Stimulated activated CD8-positive, alpha-beta memory T cell treated with anti-CD3 and anti-CD28 coated beads, Interleukin-4, amount 100 ng/mL, for 1 hour (primary cell): ENCODE measurements at places on chromosomes 4 and X.

GRCh38 chrX:137748827-137749226 lies 182.9 kb downstream of the ZIC3 start:
- no peak for DNase-seq

DNA sequence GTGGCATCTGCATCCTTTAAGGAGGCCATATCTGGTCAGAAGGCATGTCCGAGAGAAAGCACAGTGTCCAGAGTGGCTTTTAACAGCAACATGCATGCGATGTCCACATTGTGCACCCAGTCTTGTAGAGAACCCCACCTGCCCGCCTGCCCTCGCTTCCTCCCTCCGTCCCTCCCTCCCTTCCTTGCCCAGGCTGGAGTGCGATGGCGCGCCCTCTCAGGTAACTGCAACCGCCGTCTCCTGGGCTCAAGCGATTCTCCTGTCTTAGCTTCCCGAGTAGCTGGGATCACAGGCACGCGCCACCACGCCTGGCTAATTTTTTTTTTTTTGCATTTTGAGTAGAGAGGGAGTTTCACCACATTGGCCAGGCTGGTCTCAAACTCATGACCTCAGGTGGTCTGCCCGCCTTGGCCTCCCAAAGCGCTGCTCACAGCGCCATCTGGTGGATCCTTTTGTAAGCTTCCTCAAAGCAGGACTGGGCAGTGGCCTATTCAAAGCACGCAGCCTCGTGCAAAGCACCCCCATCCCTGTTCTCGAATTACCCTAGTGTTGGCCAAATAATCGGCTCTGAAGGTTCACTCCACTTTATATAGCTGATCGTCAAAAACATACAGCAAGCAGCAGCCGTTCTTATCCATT lies 15.0 kb downstream of the BRCC3 start:
- DNase-seq = no peak

DNA sequence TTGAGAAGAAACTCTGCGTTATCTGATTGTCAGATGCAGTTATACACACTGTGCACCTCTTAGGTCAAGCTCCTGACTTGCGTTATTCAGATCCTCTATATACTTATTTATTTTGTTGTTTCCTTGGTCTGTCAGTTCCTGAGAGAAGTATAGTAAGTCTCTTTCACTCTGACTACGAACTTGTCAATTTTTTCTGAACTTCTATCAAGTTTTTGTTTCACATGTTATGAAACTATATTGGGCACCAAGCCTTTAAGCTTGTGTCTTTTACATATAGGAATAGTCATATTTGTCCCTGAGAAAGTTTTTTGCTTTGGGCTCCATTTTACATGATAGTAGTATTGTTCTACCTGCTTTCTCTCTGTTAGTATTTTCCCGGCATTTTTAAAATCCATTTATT lies 31.7 kb downstream of the ZNF275 start:
- no peak for DNase-seq

GRCh38 chrX:17403189-17403691 lies 28.2 kb downstream of the NHS start:
- DNase-seq = no peak

DNA sequence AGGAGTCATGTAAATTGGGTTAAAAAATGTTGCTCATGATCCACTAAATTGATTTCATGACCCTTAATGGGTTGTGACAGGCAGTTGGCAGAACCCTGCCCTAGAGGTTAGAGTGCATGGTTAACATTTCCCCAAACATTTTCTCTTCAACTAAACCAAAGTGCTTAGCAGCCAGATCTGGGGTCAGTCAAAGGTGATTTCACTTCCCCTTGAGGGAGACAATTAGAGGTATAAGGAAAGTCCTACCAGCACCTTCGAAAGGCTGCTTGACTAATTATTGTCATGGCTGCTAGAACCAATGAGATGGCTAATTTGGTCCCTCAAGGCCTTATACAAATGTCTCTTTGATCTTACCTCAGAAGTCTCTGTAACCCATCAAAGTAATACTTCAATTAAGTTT lies 30.9 kb upstream of the INTS6L start:
- no peak for DNase-seq

DNA sequence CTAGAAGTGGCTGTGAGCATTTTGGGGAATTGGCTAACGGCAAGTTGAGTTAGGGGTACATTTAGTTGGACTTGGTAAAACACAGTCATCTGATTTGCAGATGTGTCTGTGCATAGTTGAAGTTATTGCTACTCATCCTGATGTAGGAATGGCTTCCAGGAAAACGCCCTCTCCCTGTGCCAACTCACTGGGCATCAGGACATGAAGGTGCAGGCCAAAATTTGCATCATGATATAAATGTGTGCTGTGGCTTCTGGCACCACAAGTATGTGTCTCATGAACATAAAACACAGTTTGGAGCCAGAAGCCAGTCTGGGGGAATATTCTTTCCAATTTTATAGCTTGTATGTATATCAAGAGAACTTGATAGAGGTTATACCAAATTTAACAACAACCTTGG lies 54.2 kb upstream of the CBR4 start:
- DNase-seq = no peak

DNA sequence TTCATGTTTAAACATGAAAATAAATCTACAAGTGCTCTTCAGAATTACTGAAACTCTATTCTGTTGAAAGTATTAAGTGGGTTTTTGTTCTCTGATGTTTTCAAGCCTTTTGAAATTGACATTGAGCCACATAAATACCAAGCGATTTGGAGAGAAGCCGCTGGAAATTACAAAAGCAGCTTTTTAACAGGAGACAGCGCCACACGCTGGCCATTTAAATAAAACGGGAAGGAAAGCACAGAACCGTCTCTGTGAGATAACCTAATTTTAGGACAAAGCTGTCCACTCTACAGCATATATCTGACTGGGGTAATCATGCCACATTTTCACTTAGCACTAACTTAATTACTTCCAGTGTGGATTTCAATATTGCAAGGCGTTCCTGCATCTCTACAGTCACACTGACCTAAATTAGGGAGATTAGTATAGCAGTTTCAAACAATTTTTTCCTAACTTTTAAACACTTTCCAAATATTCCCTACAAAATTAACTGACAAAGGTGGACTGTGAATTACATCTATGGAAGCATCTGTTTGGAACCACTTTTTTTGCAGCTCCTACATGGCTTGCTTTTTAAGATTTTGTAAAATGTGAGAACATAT lies 6.8 kb upstream of the ANOS1 start:
- peak; percentile 1 for DNase-seq

DNA sequence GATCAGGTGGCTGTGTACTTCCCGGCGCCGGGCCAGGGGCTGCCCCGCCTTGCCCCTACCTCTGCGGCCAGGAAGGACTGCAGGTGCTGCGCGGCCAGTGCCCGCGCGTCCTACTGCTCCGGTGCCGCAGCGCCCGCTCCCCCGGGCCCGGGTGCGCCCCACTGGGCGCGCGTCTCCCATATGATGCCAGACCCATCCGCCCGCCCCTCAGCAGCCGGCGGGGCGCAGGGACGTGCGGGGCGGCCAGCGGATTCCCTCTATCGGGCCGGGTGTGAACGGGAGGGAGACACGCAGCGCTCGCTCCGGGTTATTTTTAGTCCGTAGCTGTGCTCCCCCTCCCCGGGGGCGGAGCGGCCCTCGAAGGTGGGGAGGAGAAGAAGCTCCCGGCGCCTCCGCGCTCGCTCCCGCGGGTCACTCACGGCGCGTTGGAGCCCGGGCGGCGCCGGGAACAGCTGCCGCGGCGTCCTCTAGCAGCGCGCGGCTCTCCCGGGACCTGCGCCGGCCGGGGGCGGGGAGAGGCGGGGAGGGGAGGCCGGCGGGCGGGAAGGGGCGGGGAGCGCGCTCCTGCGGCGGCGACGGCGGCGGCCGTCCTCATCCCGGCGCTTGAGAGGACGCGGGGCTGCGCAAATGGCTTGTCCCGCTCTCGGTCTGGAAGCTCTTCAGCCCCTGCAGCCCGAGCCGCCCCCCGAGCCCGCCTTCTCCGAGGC lies 103.6 kb downstream of the UCHL1 start:
- no peak for DNase-seq

GRCh38 chr4:4418676-4419390 lies 31.9 kb downstream of the NSG1 start:
- no peak for DNase-seq

DNA sequence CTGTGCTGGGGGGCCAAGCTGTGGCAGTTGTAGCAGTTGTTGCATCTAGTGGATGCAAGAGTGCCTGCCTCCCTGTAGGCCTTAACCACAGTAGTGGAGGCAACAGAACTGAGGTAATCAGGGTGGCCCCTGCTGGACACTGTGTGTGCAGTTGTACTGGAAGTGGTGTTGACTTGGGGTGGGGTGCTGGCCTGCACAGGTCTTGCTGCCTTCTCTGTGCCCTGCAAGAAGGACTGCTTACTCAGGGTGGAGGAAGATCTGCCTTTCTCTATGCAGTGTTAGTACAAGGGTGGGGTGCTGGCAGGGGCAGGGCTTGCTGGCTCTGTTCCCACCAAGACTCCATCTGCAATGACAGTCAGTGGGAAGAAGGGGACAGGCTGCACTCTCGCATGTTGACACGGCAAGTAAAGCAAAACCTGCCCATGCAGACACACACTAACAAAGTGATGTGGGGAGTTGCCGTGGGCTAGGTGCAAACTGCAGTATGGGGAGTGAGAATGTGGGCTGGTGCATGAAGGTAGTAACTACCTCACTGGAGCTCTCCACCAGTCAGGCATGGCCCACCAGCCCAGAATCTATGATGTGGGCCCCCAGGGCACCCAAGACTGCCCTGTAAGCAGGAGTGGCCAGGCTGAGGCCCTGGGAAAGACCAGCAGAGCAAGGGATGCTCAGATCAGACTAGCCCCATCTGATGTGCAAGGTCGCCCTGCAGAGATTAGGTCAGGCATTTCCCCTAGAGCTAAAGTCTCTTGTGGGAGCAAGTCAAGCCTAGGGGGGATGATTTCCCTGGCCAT lies 594.9 kb downstream of the TECRL start:
- DNase-seq = no peak

DNA sequence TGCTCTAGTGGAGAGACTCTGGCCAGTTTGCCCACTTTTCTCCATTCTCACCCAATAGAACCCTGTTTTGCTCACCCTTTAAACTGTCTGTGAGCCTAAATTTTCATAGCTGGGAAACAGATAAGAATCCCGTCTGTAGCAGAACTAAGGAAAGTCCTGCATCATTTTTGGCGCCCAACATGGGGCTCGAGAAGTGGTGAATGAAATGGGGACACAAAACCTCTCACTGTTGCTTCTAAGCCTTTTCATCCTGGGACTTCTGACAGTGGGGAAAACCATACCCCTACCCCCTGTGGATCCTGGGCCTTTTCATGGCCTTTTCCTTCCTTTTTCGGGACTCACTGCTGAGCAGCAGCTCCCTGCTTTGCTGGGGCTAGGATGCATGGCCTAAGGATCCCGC lies 189.9 kb downstream of the INPP4B start:
- DNase-seq = no peak

DNA sequence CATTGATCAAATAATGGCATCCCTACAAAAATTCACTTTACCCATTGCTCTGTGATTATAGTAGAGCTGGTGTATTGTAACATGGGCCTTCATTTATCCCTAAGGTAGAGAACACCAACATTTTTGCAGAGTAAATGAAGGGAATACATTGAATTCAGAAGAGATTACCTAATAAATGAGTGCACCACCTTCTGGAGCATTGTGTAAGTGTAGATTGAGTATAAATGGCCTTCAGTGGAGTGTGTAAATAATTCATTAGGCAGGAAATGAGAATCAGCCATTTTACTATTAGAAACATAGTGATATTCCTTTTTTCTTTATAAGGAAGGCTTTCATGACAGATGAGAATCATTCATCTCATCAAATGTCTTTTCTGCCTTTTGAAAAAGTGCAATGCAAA lies 155.8 kb downstream of the FAM47B start:
- no peak for DNase-seq

- no peak for DNase-seq
Measured at GRCh38 chr4:2436301-2436700, 17.5 kb downstream of the CFAP99 start.

DNA sequence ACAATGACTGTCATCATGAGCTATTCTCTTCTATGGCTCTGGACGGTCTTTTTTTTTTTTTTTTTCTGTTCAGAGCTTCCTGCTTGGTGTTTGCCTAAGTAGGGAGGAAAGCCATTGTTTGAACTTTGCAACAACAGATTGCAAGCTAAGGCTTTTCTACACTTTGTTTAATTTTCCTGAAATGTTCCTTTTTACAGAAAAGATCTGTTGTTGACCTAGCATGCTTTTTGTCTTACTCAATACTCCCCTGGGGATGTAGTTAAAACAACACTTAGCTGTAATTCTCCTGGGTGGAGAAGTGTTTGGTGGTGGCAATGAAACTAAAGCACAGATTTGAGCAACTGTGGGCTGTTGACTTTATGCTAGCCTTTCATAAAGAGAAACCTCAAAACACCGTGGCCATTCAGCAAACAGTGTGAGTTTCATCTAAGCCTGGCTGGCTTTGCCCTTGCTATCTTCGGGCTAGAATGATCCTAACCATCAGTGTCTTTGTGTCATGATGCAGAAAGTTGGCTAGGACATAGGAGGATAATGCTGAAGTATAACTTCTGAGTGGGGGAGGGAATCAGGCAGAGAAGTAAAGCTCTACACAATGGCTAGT lies 110.5 kb downstream of the ANXA3 start:
- no peak for DNase-seq

GRCh38 chr4:153419673-153420278 lies 46.4 kb upstream of the TMEM131L start:
- DNase-seq = no peak

GRCh38 chr4:26061248-26061986 lies 147.4 kb downstream of the SMIM20 start:
- no peak for DNase-seq

- DNase-seq = no peak
Measured at GRCh38 chr4:139036885-139037284, 21.3 kb downstream of the NOCT start.

DNA sequence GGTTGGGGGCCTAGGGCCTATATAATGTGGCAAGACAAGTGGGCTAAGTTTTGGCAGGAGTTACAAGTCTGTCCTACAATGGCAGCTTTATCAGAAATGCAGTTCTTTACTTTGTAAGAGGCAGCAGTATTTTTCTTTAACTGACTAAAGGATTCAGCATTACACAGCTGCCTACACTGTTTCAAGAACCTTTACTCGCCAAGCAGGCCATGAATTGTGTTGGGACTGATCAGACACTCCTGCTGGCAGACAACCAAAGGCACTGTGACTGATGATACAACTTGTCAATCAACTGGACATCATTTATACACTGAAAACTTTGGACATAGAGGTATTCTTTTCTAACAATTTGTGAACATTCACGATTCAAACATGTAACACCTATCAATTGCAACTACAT lies 4.3 kb downstream of the MORC4 start:
- DNase-seq = no peak
